ENCODE measurements at places on chromosomes 13 and 19. TPM values are rescaled to one million over a fixed set of nuclear protein-coding genes. Genes with fewer than 3 reads are reported as not detected.

DNA sequence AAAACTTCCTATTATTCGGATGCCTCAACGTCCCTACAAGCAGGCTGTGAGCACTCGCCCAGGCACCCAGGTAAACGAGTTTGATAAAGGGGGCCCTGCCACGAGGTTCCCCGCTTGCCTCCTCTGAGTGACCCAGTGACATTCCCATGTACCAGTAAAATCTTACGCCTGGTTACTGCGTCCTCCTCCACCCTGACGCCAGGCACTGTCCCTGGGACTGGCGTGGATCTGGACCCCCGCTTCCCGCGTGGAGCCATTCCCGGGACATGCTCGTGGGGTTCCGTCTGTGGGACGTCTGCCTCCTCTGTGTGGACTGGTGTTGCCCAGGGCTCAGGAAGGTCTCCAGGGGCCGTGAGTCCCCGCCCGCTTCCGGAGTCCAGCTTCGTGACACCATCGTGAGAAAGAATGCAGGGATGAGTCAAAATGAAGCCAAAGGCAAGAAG, 407 bp upstream of the ZNF550 start:
- peak; percentile 73 for DNase-seq

DNA sequence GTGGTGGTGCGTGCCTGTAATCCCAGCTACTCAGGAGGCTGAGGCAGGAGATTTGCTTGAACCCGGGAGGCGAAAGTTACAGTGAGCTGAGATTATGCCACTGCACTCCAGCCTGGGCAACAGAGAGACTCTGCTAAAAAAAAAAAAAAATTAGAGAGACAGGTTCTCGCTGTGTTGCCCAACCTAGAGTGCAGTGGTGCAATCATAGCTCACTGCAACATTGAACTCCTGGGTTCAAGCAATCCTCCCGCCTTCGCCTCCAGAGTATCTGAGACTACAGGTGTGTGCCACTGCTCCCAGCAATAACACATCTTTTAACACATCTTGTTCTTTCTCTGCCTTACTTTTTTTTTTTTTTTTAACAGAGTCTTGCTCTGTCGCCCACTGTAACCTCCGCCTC, 32.7 kb downstream of the CLEC17A start:
- no peak for DNase-seq

DNA sequence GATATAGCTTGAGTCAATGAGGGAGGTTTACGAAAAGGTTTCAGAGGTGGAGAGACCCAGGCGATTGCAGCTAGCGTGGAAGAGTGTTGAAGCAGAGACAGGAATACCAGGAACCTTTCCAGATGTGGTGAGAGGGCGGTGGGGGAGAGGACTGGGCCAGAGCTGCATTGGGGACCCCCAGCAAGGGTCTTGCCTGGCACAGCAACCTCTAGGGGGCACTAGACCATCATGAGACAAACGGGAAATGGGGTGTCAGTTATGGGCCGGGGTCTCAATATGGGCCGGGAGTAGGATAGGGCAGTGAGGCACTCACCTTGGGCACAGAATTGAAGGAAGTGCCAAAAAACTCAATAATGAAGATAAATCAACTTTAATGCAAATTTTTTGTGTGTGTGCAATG, 2.1 kb upstream of the LRP3 start:
- no peak for DNase-seq

DNA sequence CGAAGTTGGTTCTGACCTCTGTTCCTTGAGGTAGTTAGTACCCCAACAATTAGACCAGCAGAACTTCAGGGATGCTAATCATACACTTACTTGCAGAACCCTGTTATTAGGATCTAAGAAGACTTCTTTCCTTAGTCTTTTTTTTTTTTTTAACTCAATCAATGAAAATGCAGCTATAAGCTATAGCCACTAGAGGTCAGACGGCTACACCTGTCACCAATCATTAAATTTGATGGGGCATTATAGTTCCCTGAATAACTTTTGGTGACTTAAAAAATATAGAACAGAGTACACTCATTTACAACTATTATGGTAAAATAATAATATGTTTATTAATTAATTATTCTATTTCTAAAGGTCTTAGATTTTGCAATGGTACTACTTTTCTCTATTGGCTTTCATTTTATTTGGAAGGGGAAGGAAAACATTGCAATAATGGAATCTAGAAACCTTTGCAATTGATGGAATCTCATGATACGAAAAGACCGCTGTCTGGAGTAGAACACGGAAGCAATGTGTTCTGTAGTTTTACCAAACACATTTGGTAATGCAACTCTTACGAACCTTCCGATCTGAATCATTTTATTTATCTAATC, 483.2 kb downstream of the DIAPH3 start:
- peak; percentile 49 for DNase-seq

Gene ZNF320
- total RNA-seq = 56.3 TPM

Gene ZNF836
- 13.1 TPM for total RNA-seq

Gene RFPL4A
- not detected for total RNA-seq
